ENCODE measurements at places on chromosomes 3 and 15.

DNA sequence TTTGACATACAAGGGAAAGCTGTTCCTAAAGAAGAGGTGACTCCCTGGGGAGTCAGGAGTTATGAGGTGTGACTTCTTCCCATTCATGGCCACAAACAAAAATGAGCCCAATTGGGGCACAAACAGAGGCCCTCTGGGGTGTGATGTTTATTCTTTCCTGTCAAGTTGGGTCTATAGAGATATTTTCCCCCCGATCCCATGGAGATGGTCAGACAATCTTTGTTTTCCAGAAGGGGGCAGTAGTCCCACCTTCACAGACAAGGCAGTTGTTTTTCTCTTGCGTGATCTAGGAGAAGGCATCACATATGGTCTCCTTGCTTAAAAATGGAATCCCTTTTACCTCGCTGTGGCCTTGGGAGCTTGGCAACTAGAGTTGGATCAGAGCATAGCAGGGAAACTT, 110.3 kb downstream of the MFSD1 start:
- no peaks in the 10 kb centered on the region for H3K36me3 ChIP-seq
- no peak overlapping the region for H3K27ac ChIP-seq
- no peaks in the 10 kb centered on the region for H3K4me1 ChIP-seq
- no peak overlapping the region for H3K4me3 ChIP-seq
- no peaks in the 10 kb centered on the region for H3K27me3 ChIP-seq

DNA sequence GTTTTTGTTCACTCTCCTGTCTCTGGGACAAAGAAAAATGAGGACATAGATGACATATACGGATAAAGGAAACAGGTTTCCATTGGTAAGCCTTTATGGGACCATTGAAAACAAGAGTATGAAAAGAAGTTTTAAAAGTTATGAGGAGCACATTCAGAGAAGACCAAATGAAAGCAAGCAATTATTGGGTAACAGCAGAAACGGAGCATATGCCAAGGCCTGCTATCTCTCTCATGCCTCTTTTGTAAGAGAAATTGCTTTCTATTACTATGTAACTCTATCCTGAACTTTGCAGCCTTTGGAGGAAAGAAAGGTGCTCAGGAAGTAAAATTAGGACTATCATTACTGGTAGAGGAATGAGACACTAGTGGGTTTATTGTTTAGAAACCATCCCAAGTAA, 14.9 kb upstream of the DPH6 start:
- no peaks in the 10 kb centered on the region for H3K36me3 ChIP-seq
- no peak overlapping the region for H3K4me3 ChIP-seq
- H3K27ac ChIP-seq: no peak overlapping the region
- no peak for DNase-seq

DNA sequence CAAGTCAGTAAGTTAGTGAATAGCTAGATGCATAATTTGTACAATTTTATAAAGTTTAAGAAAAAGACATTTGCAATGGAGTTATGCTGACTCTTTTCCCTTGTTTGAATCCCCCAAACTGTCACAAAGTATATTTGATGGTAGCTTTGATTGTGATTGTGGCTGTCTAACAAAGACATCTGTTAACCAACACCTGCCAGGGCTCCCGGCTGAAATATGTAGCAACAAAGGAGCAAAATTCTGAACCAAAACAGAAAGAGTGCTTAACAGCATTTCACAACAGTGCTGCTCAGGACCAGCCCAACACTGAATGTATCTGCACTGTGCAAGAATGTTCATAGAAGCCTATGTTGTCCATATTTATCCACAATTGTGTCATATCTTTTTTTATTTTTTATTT, 39.4 kb downstream of the LEO1 start:
- DNase-seq: no peak
- H3K4me1 ChIP-seq: no peaks in the 10 kb centered on the region
- H3K36me3 ChIP-seq: peaks cover 6% of the 10 kb centered on the region

DNA sequence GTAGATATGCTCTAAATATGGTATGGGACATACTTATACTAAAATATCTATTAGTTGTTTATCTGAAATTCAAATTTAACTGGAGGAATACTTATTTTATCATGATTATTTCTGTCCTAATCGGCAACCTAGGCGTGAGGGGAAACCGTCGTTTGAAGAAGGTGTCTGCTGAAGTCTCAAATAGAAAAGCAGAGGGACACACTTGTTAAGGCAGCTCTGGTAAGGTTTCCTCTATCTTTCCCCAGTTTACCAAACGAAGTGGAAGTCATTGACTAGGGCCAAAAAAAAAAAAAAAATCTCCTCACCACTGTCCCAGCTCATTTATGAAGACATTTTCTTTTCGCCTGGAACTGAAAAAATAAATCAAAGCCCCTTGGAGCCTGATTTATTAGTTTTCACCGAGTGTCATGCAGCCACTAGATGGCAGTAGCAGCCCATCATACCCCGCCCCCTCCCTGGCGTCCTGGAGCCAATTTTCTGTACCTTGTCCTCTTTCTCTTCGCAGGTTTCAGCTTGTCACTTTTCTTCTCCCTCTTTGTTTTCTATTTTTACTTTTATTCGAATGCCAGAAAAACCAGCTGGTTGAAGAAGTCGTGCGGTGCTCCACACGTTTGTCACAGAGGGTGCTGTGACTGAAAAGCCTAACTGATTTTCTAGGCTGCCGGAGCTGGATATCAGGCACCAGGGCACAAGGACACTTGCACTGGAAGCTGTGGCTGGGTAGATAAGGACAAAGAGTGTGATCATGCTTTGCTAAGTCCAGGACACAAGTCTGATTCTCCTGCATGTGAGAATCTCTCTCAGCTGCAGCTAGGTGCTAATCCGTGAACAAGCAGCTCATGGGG, 238.7 kb downstream of the ZPLD1 start:
- H3K36me3 ChIP-seq: no peaks in the 10 kb centered on the region
- DNase-seq: peak; percentile 84
- H3K4me1 ChIP-seq: no peaks in the 10 kb centered on the region
- no peak overlapping the region for H3K27ac ChIP-seq

DNA sequence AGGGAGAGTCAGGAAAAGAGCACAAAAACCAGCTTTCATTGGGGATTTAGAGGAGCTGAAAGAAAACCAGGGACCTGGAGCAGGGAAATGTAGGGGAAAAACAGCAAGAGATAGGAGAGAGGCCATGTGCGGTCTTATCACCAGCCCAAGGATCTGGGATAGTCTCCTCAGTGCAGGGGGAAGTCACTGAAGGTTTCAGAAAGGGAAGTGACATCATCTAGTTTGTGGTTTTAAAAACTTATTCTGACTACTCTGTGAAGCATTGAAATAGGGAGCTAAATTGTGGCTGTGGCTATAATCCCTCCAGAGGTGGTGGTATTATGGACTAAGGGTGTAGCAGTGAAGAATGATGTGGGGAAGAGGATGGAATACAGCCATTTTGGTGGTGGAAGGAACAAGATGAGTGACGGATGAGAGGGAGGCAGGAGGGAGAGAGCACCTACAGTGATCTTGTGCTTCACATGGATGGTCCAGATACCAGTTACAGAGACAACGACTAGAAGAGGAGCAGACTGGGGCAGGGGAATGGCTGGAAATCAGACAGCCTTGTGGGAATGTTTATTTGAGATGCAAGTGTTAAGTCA, 72.7 kb downstream of the HMG20A start:
- no peak overlapping the region for H3K27ac ChIP-seq
- DNase-seq: no peak
- H3K36me3 ChIP-seq: no peaks in the 10 kb centered on the region
- H3K27me3 ChIP-seq: no peaks in the 10 kb centered on the region
- H3K4me1 ChIP-seq: no peaks in the 10 kb centered on the region
- H3K4me3 ChIP-seq: no peak overlapping the region

DNA sequence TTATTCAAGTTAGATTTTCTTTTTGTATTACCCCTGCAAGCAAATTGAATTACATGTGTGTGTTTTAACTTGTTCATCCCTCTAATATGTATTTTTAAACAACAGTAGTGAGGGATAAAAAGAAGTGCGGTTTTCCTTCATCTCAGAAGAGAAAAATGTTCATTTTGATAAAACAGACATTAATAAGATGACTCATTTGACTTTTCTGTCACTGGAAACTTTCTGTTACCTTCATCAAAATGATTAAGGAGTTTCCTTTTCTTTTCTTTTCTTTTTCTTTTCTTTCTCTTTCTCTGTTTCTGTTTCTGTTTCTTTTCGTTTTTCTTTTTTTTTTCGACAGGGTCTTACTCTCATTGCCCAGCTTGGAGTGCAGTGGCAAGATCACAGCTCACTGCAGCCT, 53.0 kb downstream of the ECT2 start:
- no peak for DNase-seq
- H3K27me3 ChIP-seq: no peaks in the 10 kb centered on the region
- H3K4me1 ChIP-seq: no peaks in the 10 kb centered on the region
- H3K4me3 ChIP-seq: no peak overlapping the region

Measured in small intestine (tissue), 16 donors.